ENCODE measurements at places on chromosomes 5 and 9. TPM values are rescaled to one million over a fixed set of nuclear protein-coding genes. Genes with fewer than 3 reads are reported as not detected.

DNA sequence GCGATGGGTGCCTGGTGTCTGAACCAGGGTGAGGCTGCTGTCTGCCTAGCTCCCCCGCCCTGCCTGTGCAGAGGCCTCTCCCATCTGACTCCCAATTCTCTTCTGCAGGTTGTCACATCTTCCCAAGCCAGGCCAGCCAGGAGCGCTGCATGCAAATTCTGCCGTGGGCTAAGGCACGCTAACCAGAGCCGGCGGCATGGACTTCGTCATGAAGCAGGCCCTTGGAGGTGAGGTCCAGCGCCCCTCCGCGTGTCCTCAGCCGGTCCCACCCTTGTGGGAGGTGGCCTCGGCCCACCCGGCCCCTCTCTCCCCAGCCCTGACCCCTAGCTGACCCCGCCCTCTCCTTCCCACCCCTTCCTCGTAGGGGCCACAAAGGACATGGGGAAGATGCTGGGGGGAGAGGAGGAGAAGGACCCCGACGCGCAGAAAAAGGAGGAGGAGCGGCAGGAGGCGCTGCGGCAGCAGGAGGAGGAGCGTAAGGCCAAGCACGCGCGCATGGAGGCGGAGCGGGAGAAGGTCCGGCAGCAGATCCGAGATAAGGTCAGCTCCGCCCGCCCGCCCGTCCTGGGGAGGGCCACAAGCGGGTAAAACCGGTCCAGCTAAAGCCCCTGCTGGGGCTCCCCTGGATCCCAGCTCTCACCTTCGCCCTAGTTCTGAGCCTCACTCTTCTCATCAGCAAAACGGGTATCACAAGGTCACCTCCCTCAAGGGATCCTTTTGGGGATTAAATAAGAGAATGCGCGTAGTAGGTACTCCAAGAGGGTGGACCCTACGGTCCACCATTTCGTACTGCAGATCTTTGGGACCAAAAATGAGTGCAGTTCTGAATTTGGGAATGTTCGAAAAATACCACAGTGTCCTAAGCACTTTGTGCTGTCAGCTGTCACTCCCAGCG lies 7.4 kb downstream of the CPLX2 start:
- DNase-seq, result no peak

GRCh38 chr5:33227247-33227646 lies 213.5 kb upstream of the TARS1 start:
- DNase-seq, result no peak

- no peak for DNase-seq
Observed at GRCh38 chr5:18765304-18765703, 1131.0 kb downstream of the TAF11L14 start.

DNA sequence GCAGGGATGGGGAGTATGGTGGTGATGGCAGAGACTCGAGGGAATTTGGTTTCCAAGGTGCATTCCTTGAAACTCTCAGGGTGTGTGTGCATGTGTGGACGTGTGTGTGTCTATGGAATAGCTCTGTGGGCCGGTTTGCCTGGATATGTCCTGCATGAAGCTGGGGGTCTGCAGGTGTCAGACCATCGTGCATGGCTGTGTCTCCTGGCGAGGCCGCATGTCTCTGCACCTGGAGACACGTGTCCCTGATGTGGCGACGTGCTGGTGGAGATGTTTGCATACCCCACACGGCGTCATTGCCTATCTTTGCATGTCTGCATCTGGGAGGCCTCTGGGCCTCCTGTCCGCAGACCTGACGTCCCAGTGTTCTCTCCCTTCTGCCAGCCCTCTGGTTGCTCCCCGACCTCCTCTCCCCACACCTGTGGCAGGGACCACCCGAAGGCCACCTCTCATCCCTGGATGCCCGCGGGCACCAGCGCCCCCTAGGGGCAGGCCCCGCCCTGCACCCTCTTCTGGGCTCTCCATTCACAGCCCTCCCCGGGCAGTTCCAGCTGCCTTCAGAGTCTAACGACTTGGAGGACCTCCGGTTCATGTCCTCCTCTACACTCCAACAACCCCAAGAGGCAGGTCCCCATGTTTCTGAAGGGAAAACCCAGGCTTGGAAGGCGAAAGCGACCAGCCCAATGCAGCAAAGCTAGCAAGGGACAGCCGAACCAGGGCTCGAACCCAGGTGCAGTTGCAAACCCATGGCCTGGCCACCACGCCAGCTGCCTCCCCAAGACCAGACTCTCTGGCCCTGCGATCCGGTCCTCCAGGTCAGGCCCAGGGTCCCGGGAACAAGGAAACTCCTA lies 88.6 kb downstream of the LMX1B start:
- no peak for DNase-seq

- no peak for DNase-seq
Observed at GRCh38 chr5:6760686-6761085, 47.5 kb downstream of the TENT4A start.

DNA sequence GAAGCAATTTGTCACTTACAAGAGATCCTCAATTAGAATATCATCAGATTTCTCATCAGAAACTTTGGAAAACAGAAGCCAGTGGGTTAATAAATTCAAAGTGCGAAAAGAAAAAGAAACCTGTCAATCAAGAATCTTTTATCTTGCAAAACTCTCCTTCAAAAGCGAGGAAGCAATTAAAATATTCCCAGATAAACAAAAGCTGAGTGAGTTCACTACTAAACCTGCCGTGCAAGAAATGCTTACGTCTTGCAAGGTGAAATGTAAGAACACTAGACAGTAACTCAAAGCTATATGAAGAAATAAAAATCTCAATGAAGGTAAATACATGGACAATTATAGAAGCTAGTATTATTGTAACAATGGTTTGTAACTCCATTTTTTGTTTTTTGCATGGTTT lies 62.8 kb upstream of the IL33 start:
- DNase-seq, result no peak

GRCh38 chr9:94016744-94017143 lies 61.6 kb upstream of the BARX1 start:
- DNase-seq, result no peak

- DNase-seq, result no peak
Observed at GRCh38 chr5:76696251-76696650, 19.7 kb upstream of the F2R start.

DNA sequence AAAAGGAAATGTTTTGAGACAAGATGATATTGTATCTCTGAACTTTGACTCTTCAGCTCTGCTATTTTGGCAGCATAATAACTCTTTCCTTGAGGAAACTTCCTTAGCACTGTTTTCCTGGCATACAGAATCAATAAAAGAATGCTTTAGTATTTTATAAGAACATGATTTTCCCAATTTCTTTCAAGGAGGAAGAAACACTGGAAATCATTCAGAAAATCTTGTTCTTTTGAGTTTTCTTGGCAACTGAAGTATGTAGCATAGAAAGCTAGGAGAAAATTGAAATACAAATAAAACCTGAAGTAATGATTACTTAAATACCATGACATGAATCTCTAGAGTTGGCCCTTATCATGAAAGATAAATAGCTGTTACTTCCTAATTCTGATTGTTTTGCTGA lies 461.4 kb upstream of the ZNF608 start:
- no peak for DNase-seq

- DNase-seq, result no peak
Observed at GRCh38 chr5:514673-515072, 9.6 kb downstream of the SLC9A3 start.

GRCh38 chr5:25573691-25574090 lies 928.9 kb upstream of the CDH10 start:
- DNase-seq, result no peak

- no peak for DNase-seq
Observed at GRCh38 chr5:116564756-116565490, 9.7 kb downstream of the SEMA6A start.

ECSCR gene
- not detected for total RNA-seq

OBP2B gene
- not detected for total RNA-seq

KCTD16 gene
- total RNA-seq, result 1.4 TPM

ZBED3 gene
- total RNA-seq, result 6.0 TPM

SHISAL2B gene
- not detected for total RNA-seq

SLC6A18 gene
- total RNA-seq, result not detected
